Left ventricle myocardium superior (tissue), 1 donor: ENCODE measurements at places on chromosomes 7 and 10. TPM values are rescaled to one million over a fixed set of nuclear protein-coding genes. Genes with fewer than 3 reads are reported as not detected.

The AS3MT gene
- 22.4 TPM for total RNA-seq

The EMX2 gene
- total RNA-seq, result 0.42 TPM

The ZPBP gene
- total RNA-seq, result not detected

The TYW1 gene
- total RNA-seq, result 12.8 TPM

The BTBD16 gene
- not detected for total RNA-seq

The HTR5A gene
- not detected for total RNA-seq

- DNase-seq, result peak; percentile 13
Measured at GRCh38 chr10:114306116-114306973, 67.3 kb downstream of the VWA2 start.

- no peak for DNase-seq
Measured at GRCh38 chr7:112204499-112205342, 1.5 kb downstream of the DOCK4 start.

- DNase-seq, result no peak
Measured at GRCh38 chr7:43509906-43510305, 73.0 kb upstream of the STK17A start.

GRCh38 chr10:62356447-62356846, 17.7 kb upstream of the ZNF365 start:
- no peak for DNase-seq

DNA sequence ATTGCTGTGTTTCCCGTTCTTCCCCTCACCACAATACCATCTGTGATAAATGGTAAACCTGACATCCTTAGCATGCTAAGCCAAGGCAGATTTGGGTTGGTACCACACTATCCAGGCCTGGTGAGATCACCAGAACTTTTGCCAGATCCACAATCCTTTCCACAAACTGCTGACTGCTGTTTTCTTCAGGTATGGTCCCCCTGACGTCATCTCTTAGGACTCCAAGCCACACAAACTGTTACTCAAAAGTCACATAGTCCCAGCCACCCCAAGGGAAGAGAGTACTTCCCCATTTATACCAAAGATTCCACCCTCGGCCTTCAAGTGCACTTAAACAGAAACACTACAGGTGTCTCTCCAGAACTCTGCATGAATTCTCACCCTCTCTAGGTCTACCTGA, 34.8 kb downstream of the SLC25A13 start:
- DNase-seq, result no peak

DNA sequence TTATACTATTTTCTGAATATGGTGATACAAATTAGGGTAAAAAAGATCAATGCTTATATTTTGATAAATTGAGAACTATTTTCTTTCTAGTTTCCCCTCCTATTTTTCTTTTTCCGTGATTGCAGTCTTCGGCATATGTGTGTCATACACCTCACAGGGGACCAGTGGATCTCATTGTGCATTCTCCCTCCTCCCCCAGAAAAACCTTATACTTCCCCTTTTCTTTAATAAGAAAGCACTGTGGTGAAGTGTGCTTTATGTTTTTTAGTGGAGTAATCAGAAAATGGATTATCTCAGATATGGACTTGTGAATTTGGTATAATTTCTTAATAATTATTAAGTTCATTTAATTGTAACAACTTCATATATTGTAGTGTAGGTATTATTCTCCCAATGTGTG, 72.8 kb downstream of the BICC1 start:
- no peak for DNase-seq

GRCh38 chr7:102944241-102944640, 31.4 kb downstream of the LRRC17 start:
- no peak for DNase-seq

DNA sequence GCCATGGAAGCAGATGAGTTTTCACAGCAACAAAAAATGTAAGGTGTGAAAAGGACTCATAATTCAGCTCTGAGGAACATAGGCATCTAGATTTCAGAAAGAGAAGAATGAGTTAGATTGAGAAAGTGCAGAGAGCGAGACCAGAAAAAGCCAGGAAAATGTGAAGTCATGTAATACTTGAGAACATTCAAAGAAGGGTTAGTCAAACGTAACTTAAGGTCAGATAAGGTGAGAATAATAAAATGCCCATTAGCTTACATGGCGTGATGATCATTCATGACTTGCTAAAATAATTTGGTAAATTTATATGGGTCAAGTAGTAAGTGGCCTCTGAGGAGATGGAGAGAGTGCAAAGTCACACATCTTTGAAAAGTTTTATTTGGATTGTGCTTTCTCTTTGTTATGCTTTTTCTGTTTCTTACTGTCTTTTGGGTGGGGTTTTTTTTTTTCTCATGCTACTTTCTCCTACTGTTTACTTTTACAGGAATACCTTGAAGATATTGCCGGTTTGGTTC, 271.8 kb upstream of the NRG3 start:
- no peak for DNase-seq

GRCh38 chr7:128742206-128742605, 3.0 kb downstream of the CALU start:
- DNase-seq, result no peak

- no peak for DNase-seq
Measured at GRCh38 chr7:156897673-156898072, 4.7 kb upstream of the LMBR1 start.

- DNase-seq, result no peak
Measured at GRCh38 chr7:92137557-92137956, 3.3 kb upstream of the CYP51A1 start.

- no peak for DNase-seq
Measured at GRCh38 chr7:22728401-22729029, 1.5 kb downstream of the IL6 start.

GRCh38 chr10:9636216-9636615, 1381.5 kb upstream of the CELF2 start:
- no peak for DNase-seq

GRCh38 chr7:94047956-94048355, 43.8 kb upstream of the BET1 start:
- DNase-seq, result no peak

DNA sequence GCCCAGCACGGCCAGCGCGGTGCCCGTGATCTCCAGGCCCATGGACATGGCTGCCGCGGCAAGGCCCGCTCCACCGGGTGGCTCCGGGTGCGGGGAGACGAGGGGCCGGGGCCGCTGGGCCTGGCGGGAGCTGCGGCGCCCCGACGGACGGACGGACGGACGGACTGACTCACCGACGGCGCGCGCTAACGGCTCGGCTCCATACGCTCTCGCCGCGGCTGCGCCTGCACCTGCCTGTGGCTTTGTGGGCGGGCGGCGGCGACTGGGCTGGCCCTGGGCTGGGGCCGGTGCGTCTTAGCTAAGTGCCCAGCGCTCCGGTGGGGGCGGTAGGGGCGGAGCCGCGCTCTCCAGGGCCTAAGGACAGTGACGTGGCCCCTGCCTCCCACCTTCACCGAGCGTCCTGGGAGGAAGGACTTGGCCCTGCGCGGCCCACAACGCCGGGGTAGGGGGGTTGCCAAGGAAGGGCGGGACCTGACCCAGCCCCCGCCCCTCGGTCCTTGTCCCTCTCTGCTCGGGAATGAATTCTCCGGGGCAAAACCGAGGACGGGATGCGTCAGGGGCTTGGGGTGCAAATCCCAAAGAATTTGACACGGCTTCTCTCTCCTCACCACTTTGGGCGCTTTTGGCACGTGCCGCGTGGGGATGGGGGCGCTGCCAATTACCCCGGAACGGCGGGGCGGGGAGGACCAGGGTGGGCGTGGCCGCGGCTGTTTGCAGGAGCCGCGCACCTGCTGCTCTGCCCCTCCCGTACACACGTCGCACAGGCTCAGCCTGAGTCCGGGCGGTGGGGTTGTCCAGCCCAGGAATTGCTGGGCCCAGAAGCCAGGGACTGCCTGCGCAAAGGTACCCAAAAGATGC, at the start of gene CLDN3:
TSS of gene CLDN3 (minus strand) at position 269 of the 858 bp plus-strand sequence. CDS start at position 48, 221 bp downstream.
- no peak for DNase-seq

DNA sequence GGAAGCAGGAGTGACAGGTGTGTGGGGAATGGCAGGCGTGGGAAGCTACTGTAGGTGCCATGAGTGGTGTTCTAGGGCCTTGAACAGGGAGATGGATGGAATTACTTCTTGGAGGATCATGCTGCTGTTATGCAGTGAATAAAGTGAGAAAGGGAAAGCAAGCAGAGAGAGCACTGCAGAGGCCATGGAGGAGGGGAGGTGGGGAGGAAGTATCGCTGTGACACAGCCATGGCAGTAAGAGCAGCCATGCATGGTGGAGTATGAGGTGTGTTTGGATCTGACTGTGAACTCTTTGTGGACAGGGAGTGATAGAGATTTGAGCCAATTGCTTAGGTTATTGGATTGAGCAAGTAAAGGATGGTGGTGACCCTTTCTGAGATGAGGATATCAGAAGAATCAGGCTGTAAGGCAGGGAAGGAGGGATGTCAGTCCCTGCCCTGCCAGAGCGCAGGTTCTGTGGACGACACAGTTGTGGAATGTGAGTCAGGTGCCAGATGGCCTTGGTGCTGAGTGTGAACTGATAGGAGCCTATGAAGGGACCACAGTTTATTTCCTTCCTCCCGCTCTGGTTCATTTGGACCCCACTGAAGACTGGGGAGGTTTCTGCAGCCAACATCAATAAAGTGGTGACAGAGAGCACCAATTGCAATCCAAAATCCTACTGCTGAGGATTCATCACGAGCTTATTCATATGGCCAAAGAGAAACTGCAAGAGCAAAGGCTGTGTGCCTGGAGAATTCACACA, 105.5 kb upstream of the TMEM72 start:
- peak; percentile 61 for DNase-seq

DNA sequence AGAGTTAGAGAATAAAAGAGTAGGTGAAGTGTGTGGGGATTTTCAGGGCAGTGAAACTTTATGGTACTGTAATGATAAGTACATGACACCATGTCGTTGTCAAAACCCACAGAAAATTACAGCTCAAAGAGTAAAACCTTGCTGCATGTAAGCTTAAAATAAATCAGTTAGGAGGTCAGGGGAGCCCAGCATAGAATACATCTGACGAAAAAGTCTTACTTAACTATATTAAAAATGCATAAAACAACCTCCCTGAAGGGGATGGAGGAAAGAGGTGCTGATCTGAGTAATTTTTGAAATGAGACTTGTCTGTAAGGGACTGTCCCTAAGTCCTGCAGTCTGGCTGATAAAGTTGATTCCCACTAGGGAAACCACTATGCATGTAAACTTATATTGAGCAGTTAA, 49.8 kb upstream of the AKR1E2 start:
- DNase-seq, result no peak

- no peak for DNase-seq
Measured at GRCh38 chr7:148729984-148730733, 31.5 kb downstream of the CUL1 start.

DNA sequence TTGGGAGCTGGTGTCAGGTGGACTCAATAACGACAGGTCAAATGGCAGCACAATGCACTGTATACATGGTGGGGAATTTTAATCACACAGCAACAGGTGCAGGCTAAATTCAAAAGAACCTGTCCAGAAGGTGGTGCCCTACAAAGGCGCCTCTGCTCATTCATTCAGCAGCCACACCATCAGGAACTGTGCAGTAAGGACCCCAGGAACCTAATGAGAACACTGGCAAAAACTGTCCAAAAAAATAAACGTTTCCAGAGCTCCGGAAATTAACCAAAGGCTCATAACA, 21.9 kb upstream of the CRYGN start:
- DNase-seq, result no peak

- DNase-seq, result no peak
Measured at GRCh38 chr10:82211346-82211745, 336.4 kb downstream of the NRG3 start.

- no peak for DNase-seq
Measured at GRCh38 chr7:111650456-111650999, 88.2 kb upstream of the IMMP2L start.

DNA sequence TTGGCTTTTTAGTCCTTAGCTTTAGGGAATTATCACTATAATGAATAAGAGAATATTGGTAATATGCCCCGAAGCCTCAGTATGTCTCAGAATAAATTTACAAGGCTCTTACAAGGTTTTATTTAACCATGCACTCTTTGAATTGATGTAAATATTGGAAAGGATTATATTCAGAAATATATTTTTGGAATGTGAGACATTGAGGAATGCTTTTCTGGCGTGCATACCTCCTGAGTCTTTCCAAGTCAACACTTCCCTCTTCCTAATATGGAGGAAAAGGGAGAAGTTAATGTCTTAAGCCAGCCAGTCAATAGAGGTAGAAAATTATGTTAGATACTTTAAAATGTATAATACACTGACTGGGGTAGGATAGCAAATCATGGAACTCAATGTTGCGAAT, 1.2 kb upstream of the OR2F1 start:
- DNase-seq, result no peak

DNA sequence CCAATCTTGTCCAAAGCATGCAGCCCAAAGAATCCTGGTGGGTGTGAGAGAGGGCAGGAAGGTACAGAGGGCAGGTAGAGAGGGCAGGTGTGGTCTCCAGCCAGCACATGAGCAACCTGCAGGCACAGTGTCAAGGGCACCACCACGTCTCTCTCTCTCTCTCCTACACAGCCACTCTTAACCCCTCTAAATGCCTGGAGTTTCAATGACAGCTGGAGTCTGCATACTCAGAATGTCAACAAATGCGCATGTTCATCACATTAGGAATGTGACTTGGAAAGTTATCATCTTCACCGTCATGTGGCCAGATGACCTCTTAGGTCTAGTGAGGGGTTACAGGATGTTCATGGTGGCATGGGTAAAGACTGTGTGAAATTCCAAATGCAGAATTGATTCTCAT, 456.8 kb downstream of the SORCS1 start:
- no peak for DNase-seq

- no peak for DNase-seq
Measured at GRCh38 chr7:148701414-148701813, 2.7 kb downstream of the CUL1 start.

GRCh38 chr7:28761505-28761904, 196.6 kb downstream of the TRIL start:
- DNase-seq, result no peak

DNA sequence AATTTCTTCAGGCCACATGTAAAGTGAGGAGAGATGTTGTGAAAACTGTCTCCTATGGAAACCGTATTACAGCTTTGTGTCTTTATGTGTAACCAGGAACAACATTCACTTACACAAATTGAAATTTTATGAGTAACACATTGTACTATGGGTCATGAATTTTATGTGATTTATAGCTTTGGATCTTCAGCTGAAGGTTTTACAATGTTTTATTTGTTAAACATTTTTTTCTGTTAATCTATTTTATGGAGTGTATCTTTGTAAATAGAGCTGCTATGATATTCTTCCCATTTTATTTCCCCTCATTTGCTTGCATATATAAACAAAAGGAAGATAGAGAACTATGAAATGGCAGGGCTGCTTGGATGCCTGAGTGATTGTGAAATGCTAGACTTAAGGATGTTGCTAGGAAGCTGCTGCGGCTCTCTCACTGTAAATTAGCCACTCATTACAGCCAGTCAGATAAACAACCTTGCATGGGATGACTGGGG, 104.5 kb upstream of the PCLO start:
- DNase-seq, result no peak

DNA sequence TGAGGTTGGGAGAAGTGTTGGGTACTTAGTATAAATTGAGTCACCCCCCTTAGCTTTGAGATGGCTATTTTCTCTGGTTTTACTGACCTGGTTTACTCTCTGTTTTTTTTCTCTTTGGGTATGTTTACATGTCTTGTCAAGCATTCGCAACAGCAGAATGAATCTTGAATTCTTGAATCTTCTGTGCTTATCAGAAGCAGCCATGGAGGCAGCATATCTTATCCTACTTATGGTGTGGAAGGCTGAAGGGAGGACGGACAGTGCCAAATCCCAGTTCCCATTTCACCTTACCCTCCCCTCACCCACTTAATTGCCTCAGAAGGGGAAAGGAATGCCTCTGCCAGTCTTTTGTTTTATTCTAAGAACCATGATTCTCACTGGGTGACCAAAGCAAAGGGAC, 3.7 kb downstream of the SND1 start:
- no peak for DNase-seq

- no peak for DNase-seq
Measured at GRCh38 chr10:33025039-33025438, 67.0 kb upstream of the ITGB1 start.

- DNase-seq, result no peak
Measured at GRCh38 chr10:132557696-132558515, 20.3 kb downstream of the INPP5A start.
